ENCODE measurements at places on chromosomes 16 and 17.

GRCh38 chr17:56325313-56326000 lies 172.2 kb downstream of the ANKFN1 start:
- no peak for DNase-seq

DNA sequence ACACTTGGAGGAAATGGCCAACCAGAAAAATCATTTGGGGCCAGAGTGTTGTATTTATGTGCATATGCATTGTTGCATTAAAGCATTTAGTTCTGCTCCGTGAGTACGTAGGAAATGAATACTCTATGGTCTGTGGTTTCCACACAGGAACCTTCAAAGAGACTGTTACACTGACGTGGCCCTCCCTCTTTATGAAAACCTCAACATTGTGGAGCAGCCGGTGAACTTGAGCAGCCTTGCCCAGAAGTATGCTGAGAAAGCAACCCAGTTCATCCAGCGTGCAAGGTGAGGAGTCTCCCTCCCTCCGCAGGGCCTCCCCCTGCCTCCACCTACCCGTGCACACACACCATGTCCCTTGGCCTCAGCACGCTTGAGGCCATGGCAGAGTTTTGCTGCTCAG lies 65.2 kb downstream of the ARSG start:
- no peak for DNase-seq

DNA sequence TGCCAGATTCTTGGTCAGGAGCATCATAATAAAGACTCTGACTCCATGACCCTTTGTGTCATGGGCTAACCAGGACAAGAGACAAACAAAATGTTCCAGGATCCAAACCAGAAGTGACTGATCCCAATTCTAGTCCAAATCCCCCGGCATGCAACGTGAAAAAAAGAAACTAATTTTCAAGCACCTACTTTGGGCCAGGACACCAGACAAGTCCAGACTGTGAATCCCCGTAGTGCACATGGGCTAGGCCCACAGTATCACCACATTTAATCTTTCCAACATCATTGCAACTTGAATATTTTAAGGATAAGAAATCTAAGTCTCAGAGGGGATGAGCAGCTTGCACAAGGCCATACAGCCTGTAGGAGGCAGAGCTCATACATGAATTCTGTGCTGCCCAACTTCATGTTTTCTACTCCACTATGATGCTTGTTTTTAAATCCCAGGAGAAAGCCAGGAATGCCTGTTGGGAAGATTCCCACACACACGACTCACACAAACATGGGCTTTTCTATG lies 365.7 kb downstream of the NPIPA8 start:
- DNase-seq: no peak

GRCh38 chr17:50269477-50270434 lies 4.5 kb upstream of the TMEM92 start:
- no peak for DNase-seq

DNA sequence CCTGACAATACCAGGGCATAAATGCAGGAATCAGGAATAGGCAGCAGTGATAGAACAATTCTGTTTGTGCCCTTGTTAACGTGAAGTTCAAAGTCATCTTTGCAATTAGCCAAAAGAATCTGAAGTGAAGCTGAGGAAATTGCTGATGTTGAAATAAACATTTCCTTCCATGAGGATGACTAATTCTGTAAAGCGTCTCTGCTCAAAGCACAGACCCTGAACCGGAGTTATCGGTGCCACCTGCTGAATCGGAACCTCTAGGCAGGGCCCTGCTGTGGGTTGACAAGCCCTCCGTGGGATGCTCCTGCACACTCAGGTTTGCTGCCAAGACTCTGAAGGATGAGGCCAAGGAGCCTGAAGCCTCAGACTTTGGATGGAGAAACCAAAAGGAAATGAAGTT lies 37.0 kb upstream of the CDH1 start:
- DNase-seq: no peak

GRCh38 chr17:58757162-58757613 lies 1.5 kb downstream of the PPM1E start:
- no peak for DNase-seq

DNA sequence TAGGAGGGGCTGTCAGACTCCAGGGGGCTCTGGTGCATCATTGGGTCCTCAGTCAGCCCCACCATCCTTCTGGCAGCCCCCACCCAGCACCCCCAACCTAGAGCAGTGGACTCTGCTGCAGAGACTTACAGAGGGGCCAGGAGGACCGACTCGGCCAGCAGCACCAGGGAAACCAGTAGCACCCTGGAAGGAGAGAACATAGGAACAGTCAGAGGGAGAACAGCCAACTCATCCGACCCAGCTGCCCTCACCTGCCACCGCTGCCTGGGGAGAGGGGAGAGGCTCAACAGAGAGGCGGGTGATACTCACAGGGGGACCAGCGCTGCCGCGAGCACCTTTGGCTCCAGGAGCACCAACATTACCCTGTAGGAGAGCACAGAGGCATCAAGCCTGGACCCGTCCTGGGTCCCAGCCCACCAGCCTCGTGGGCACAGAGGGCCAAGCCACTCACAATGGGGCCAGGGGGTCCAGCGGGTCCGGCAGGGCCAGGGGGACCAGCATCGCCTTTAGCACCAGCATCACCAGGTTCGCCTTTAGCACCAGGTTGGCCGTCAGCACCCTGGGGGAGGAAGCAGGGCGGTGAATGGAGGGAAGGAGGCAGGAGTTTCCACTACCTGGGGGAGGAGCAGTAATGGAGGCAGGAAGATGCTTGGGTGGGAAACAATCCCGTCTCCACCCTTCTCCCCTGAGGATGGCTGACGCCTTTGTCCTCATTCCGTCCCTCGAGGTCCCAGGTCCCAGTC lies 11.7 kb downstream of the COL1A1 start:
- peak; percentile 82 for DNase-seq

DNA sequence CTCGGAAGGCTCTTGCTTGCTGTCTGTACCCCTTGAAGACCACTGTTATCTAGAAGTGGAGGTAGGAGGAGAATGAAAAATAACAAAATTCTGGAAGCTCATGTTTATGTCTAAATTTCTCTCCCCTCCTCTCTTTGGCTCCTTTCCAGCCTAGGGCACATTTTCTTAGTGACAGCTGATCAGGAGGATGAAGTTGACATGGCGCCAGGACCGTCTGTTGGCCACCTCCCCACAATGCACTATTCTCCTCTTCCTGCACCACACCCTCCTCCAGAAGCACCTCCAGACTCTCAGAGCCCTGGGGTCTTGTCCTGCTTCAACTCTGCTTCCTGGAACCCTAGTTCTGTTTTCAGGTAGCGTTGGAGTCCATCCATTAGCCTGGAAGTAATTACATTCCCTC lies 25.5 kb upstream of the SSTR2 start:
- no peak for DNase-seq

- DNase-seq: peak; percentile 82
Measured at GRCh38 chr17:62966426-62967204, 580 bp downstream of the TANC2 start.

DNA sequence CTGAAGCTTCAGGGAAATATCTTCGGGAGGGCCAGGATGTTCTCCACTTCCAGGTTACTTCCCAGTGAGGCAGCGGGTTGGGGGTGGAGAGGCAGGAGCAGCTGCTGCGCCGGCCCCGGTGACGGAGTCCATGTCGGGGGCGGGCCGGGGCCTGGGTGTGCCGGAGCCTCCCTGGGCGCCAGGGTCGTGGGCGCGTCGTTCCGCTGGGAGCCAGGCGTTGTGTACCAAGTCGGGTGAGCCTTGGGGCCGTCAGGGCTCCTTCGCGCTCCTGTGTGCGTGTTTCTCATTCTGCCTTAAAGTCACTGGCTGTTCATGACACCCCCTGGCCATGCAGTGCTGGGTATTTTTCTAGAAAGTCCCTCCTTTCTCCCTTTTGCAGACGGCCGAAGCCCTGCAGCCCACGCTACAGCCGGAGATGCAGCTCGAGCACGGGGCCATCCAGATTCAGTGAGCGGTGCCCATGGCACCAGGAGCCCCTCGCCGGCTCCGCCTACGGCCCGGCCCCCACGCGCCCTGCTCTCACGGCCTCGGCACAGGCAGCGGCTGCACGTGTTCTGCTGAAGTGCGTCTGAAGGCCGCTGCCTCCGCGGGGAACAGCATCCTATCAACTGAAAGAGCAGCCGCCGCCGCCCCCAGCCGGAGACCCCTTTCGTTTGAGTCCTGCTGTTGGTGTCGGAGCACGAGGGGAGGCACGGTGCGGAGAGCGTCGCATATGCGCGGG lies 125.1 kb downstream of the BANP start:
- DNase-seq: no peak

GRCh38 chr17:7219229-7219811 lies 316 bp downstream of the DLG4 start:
- no peak for DNase-seq

DNA sequence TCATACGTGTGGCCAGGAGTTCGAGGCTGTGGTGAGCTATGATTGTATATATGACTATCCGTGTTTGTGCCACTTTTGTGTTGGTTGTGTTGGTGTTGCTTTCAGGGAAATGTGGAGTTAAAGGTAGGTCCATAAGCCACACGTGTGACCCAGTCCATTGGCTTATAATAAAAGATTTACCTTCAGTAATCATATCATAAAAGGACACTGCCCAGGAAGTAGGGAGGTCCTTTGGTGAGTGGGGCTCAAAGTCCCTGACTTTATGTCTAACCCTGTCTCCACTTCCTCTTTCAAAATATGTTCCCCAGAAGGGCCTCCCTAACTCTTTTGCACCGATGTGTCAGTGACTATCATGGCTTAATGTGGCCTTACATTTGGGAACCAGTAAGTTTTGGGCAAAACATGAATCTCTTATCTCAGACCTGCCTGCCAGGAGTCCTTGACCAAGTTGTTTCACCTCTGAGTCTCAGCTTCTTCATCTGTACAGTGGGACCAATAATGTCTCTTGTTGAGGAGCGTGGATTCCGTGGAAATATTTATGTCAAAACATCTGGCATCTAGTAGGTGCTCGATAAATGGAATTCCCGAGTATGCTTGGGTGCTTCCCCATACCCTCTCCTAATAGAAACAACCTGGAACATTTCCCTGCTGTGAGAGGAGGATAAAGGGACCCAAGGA lies 4.8 kb downstream of the TNP2 start:
- no peak for DNase-seq

- DNase-seq: no peak
Measured at GRCh38 chr16:73771196-73772064, 525.2 kb upstream of the PSMD7 start.

DNA sequence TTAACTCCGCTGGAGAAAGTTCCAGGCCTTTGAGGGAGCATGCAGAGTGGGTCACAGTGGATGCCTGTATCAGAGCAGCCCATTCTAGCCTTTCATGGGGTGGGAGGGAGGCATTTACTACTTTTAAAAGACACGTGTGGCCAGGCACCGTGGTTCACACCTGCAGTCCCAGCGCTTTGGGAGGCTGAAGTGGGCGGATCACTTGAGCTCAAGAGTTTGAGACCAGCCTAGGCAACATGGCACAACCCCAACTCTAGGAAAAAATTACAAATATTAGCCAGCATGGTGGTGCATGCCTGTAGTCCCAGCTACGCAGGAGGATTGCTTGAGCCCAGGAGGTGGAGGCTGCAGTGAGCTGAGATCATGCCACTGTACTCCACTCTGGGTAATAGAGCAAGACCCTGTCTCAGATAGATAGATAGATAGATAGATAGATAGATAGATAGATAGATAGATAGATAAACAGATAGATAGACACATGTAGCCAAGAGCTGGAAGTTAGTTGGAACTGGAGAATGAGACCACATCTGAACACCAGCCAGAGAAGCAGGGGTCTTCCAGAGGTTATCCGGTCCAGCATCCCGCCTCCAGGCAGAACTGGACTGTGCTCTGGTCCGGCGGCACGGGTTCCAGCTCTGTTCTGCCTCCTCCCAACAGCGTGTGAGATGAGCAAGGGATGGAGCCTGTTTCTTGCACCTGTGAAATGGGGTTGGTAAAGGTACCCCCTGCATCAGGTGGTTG lies 3.6 kb downstream of the ADCY7 start:
- DNase-seq: no peak

DNA sequence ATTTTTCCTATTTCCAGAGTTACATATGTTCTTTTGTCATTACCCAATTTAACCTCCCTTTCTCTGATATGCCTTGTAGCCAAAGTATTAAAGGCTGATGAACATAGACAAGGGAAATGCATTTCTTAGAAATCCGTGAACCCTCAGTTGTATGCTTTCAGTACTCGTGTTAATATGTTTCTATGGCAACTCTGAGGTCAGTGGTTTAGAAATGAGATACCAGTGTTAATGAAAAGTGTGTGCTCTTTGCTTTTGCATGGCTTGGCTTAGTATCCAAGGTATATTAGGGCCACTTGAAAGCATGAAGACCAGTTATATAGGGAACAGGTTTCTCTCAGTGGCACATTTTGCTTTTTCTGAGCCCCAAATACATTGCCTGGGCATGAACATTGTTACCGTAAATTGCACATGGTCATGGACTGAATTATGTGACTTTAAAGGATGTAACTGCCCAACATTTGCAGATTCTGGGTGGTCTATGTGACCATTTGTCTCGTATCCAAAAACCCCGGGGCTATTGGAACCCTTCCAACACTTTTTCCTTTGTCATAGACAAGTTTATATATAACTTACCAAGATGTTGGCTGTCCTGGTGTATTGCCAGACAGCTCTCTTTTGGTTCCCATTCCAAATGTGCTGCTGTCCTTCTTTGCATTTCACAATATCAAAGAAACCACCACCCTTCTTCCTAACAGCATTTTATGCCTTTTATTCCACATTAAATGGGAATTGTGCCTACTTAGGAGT lies 17.5 kb downstream of the ABHD15 start:
- DNase-seq: no peak

- DNase-seq: no peak
Measured at GRCh38 chr17:66123163-66123562, 68.8 kb downstream of the CEP112 start.

DNA sequence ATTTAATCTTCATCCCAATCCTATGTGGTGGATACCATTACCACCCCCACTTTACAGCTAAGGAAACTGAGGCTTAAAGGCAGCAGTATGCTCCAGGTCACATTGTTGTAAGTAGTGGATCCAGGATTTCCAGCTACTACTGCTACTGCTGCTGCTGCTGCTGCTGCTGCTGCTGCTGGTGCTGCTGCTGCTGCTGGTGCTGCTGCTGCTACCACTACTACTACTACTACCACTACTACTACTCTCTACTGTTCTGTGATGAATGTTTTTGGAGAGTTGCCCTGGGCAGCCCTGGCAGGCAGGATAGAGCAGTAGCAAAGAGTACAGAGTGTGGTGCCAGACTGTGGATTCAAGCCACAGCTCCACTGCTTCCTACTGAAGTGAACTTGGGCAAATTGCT lies 49.3 kb upstream of the SLC12A3 start:
- no peak for DNase-seq

Data from left forelimb (tissue), 1 donor.